ENCODE measurements at places on chromosomes 12 and 14. TPM values are rescaled to one million over a fixed set of nuclear protein-coding genes. Genes with fewer than 3 reads are reported as not detected.

The RNASE3 gene
- total RNA-seq, result not detected

The AHNAK2 gene
- total RNA-seq, result 97.9 TPM

The SERPINA1 gene
- 0.88 TPM for total RNA-seq

The HOXC6 gene
- total RNA-seq, result 2.1 TPM

The ERP27 gene
- total RNA-seq, result not detected

The ZNF385A gene
- 5.8 TPM for total RNA-seq

The MYO1A gene
- not detected for total RNA-seq

The FRMD6 gene
- 199 TPM for total RNA-seq

The FAM222A gene
- total RNA-seq, result 0.34 TPM

The AKAP6 gene
- 15.9 TPM for total RNA-seq

The DHH gene
- 1.7 TPM for total RNA-seq

The RDH5 gene
- total RNA-seq, result 4.1 TPM

The CMA1 gene
- total RNA-seq, result not detected

Data from uterus (tissue), 4 donors.